ENCODE measurements at places on chromosomes 12 and 14. TPM values are rescaled to one million over a fixed set of nuclear protein-coding genes. Genes with fewer than 3 reads are reported as not detected.

M6PR gene
- 224 TPM for total RNA-seq

IL26 gene
- total RNA-seq: 1.00 TPM

VTI1B gene
- total RNA-seq: 71.4 TPM

DNA sequence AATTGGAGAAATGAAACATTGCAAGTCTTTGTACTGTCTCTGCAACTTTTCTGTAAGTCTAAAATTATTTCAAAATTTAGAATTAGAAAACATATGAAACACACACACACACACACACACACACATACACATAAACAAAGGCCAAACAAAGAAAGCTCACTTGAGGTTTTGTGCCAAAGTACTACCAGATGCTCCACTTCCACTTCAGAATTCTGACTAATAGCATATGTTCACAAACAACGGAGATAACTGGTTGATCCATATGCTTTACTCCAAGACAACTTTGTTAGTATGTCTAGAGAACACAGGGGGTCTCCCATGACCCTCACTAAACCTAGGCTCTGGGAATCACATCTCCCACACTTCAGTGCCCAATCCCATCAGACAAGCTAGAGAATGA lies 133.8 kb upstream of the CLEC14A start:
- no peak for DNase-seq

DNA sequence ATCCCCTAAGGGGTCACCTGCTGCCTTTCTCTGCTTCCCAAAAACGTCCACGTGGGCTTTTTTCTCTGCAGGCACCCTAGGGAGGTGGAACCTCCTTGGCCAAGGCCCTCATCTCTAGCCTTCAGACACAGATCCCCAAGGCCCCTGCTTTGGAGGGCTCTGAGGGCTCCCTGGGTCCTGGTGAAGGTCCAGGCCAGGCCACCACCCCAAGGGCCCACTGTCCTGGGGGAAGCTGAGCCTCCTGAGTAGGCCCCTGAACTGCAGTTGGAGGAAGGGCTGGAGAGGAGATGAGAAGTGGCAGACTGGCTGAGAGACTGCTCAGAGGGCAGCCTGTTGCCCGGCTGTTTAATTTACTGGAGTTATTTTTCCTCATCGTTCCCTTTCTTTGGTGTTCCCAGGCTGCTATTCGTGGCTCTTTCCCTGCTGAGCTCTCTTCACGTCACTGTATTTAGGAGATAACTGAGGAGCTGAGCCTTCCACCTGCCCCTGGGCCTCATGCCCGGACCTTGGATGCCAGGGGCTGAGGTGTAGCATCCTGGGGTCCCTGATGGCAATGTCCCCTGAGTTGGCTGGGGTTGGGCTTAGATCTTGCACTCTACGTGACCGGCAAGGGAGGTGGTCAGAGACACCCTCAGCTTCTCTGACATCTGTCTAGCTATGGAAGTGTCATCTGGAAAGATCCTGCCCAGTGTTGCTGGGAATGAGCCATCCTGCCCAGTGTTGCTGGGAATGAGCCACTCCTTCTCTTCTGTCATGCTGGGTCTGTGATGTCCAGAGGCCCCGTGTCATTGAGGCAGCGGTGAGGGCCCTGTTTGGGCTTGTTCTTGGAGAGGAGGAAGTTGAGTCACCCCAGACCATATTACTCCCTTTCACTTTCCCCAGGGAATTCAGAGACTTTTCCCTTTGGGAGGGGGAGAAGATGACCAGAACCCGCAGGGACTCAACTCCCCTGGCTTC lies 139.8 kb downstream of the TSPAN9 start:
- no peak for DNase-seq

SENP1 gene
- total RNA-seq: 48.0 TPM

P2RX7 gene
- 19.8 TPM for total RNA-seq

DNA sequence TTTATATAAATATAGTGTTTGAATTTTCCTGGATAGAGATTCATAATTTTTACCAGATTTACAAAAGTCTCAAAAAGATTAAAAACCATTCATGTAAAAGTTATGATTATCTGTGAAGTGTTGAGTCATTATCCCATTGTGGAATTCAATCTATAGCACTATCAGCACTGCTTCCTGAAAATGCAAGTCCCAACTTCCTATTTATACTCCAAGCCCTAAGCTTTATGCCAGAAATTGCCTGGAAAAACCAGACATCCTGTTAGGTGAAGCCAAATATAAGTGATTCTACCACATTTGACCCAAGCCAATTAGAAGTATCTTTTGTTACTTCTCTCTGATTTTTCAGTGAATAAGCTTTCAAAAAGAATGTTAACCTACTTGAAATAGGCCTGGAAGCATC lies 129.1 kb downstream of the GPR135 start:
- no peak for DNase-seq

DNA sequence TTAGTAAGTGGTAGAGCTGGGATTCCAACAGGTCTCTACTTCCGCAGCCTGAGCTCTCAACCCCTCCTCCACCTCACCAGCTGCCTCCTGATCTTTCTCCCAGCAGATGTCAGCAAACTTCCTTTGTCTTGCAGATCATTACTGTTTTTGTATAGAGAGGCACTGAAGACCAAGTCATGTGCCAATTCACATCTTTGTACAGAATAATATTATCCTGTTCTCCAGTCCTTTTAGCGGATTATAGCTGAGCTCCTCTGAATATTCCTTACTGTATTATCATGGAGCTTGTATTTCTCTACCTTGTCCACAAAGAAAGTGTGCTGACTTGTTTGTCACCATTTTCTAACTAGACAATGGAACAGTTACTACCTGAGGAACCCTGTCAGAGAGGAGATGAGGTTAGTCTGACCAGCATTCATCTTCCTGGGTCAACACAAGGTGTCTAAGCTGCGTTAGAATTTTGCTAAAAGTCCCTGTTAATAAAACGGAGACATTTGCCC lies 142.3 kb upstream of the ARHGAP5 start:
- peak; percentile 12 for DNase-seq

DNA sequence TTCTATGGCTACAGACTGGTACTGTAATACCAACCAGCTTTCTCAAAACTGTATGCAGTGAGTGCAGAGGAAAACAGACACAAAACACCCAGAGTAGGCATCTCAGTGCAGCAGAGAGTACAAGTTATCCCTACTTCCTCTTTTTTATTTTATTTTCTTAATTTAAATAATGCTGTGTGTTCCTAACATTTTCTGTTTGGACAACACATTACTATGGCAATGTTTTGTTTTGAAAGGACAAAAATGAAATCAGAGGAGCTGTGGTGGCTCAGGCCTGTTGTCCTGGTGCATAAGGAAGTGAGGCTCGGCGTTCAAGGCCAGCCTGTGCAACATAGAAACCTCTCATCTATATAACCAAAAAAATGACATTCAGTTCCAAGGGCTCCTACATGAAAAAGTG lies 33.7 kb upstream of the SELPLG start:
- no peak for DNase-seq

DNA sequence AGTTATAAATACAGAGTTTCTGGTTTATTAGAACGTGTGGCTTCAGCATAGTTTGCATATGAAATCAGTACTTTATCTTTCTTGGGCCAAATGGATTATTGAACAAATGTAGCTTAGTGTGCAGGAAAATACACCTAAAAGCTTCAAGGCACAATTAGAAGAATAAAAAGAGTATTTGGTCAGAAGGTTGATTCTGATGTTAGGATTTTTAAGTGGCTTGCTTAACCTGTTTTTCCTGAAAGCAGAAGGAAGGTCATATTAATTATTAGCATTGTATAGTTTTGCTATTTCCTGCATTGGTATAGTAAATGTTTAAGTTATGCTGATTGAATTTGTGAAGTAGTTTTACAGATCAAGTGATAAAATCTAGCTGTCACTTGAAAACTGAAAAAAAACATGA lies 31.0 kb upstream of the GNS start:
- no peak for DNase-seq

DNA sequence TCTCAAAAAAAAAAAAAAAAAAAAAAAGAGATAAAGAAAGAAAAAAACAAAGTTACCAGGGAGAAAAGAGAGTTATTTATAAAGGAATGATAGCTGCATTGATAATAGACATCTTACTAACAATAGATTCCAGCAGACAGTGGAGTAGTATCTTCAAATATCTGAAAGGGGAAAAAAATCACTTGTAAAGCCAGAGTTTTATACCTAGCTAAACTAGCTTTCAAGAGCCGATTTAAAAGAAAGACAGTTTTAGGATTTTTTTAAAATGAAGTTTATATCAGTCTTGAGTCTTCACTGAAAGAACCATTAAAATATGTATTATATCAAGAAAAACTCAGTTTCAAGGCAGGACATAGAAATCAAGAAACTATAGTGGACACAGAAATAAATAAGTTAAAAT lies 262.4 kb downstream of the ZFP36L1 start:
- no peak for DNase-seq

GRCh38 chr14:99734406-99735051 lies 50.4 kb downstream of the CYP46A1 start:
- no peak for DNase-seq

GRCh38 chr12:127802271-127802670 lies 464.7 kb upstream of the TMEM132C start:
- DNase-seq: no peak

TBC1D30 gene
- total RNA-seq: 0.19 TPM

DNA sequence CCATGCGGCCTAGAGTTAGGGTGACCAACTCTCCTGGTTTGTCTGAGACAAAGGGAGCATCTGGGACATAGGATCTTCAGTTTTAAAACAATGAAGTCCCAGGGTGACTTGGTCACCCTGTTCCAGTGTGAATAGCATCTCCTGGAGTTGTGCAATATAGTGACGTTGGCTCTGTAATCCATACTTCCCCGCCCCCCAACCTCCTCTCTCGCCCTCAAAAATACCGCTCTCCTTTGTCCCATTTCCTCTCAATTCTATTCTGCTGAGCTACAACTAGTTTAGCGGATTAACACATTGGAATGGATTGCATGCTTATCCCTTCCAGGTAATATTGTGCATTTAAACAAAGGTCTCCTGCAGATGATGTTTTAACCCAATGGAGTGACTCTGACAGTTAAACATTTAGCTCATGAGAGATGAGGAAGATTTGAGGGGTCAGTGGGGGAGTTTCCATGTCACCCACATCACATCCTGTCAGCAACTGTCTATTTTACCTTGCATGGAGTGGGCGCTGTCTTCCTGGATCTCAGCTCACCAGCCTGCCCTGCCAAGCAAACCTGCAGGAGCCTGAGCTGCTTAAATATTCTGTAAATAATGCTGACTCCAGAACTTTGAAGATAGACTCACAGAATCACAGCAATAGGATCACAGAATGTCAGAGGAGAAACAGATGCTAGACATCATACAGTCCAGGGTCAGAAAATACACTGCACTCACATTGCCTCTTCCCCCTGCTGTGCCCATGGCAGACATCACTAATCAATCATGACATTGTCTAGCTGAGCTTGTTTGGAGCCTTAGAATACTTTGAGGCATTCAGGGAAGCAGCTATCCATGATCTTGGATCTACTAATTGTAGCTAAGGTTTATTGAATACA lies 43.0 kb downstream of the MAP1LC3B2 start:
- no peak for DNase-seq

DNA sequence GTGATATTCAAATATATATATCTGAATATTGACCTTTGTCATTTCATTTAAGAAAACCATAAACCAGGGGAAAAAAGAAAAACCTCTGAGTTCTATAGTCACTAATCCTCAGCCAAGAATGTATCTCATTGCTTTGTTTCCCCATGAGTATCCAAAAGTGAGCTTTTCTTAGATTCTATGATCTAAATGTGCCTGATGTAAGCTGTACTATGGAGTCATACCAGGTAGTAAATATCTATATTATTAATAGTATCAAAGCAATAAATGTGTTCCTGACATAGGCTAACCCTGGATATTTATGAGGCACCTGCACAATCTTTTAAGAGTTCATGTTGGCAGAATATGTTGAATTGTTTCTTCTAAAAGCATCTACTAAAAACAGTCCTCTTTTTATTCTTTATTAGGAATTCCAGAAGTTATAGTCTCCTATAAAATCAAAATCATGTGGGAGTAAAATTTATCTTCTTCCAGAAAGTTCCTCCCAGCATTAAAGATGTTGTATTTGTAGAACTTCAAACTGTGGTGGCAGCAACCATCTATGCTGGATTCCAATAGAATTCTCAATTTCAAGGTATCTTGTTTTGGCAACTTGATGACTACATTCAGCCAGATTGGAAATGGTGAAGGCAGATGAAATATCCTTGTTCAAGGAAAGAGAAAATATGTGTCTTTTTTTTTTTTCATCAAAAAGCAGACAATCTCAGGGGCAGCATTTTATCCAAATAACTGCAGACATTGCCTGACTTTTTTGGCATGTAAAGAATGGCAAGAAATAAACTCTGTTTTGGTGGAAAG lies 139.7 kb upstream of the RASSF8 start:
- DNase-seq: no peak

- peak; percentile 76 for DNase-seq
Observed at GRCh38 chr12:119938049-119938667, 50.9 kb upstream of the BICDL1 start.

DNA sequence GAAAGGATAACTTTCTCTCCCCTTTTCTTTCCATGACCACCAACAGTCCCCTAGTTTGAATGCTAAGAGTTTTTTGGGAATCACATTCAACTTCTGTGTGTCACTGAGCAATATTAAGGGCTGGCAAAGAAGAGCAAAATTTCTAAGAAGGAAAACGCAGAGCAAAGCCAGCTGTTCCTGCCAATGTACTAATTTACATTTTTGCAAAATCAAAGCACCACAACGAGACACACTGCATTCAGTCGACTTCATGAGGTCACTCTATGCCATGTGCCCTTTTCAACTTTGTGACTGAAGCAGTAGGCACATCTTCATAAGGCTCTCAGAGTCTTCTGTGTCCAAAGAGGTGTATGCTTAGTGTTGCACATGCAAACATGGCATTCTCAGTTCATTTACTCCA lies 66.4 kb downstream of the PTPRR start:
- no peak for DNase-seq

DNA sequence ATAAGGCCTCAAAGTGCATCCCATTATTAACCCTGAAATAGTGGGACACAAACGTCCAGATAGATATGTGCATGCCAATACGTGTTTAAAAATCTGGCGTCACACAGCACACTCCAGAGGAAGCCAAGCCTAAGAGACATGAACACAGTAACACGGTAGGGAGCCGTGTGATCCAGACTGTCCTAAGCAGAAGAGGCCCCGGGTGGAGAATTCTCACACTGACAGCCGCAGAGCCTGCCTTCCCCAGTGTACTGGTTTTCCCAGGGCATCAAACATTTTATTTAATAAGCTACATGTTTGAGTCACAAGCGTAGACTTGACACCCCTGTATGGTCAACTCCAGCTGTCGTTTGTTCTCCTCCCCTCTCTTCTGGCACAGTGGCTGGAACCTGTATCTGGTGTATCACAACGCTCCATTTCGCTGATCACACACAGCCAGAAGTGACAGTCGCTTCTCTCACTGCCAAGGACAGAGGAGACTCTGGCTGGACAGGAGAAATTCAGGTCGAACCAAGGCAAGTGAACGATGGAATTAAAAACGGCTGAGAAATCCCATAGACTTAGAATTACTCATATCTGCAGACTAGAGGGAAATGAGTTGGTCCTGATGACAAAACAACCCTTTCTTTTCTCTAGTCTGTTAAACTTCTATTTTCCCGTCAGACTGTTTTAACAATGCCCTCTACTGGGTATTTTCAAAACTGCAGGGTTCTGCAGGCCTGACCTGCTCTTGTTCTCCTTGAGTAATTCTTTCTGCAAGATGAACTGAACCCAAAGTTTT lies 359.9 kb downstream of the RGS6 start:
- DNase-seq: peak; percentile 13

- no peak for DNase-seq
Observed at GRCh38 chr12:48866052-48866711, 512 bp upstream of the RND1 start.
